ENCODE measurements at places on chromosomes 5 and 9. TPM values are rescaled to one million over a fixed set of nuclear protein-coding genes. Genes with fewer than 3 reads are reported as not detected.

OTP gene
- not detected for polyA plus RNA-seq

DNA sequence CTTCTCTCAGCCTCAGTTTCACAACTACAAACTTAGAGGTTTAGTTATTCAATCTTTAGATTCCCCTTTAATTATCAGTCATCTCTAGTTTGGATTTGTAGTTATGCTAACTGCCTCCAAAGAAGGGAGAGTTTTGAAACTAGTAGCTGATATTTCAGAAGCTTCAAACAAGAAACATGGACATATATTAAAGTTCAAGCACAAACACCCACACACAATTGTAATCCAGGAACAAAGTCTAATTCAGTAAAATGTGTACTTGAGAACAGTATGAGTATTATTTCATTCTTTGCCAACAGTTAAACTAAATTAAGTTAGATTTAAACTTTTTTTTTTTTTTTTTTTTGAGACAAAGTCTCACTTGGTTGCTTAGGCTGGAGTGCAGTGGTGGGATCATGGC, 71.2 kb upstream of the ABCA1 start:
- DNase-seq = no peak

DNA sequence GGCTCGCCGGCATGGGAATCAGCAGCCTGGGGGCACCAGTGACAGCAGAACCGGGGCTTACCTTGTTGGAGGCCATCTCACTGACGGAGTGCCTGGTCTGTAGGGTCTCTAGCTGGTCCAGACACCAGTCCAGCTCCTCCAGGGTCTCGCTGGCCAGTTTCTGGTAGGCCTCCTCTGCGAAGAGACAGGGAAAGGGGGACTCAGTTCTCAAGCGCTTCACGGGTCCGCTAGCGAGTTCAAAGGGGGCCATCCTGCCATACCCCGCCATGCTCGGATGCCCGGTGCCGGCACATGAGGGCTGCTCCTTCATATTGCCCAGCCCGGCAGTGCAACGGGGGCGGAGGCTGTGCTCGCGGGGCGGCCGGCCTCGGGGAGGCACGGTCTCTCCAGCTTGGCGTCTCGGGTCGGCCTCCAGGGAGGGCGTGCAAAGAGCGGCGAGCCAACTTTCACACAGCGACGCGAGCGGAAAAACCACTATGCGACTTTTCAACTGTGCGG, 456.0 kb downstream of the RAB3C start:
- DNase-seq = no peak

FAM81B gene
- 3.8 TPM for polyA plus RNA-seq

- no peak for DNase-seq
These were observed 1359.1 kb upstream of the CDH9 start for GRCh38 chr5:28397502-28397941.

- no peak for DNase-seq
These were observed 75.4 kb downstream of the MARCHF3 start for GRCh38 chr5:126954981-126955380.

DNA sequence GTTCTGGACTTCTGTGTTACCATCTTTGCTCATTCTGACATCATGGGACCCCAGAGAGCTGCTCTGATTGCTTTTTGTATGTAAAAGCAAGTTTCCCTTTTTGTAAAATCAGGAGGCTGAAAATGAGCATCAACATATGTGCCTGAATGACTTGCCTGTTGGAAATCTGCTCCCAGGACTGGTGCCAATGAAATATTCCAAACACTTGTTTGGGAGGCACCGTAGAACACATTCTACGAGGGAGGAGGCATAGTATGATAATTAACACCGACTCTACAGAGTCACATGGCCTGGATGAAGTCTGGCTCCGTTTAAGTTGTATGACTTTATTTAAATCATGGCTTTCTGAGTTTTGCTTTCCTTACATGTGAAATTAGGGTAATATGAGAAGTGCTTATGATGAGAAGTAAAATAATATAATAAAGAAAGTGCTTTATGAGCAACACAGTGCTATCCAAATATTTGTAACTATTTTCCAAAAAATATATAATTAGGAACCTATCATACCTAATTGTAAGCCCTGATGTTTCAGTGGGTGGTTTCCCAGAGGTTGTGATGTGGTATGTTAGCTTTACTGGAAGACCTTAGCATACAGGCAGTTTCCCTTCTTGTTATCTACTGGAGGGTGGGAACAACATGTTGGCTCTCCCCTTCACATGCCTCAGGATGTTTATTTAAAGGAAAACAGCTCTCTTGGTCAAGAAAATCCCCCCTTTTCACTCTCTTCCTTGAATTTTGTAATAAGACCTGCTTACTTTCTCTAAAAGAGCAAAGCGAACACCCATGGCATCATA, 238.1 kb downstream of the FBXL7 start:
- DNase-seq = no peak

DNA sequence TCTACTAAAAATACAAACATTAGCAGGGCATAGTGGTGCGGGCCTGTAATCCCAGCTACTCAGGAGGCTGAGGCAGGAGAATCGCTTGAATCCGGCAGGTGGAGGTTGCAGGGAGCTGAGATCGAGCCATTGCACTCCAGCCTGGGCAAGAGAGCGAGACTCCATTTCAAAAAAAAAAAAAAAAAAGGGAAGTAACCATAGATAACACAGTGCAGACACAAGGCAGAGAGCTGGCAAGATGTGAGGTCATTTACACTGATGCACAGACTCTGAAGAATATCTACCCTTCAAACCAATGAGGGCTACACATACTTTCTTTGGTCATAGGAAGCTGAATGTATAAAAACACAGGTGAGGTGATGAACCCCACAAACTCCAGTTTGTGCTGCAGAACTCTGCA, 131.9 kb downstream of the DCP2 start:
- DNase-seq = no peak

DNA sequence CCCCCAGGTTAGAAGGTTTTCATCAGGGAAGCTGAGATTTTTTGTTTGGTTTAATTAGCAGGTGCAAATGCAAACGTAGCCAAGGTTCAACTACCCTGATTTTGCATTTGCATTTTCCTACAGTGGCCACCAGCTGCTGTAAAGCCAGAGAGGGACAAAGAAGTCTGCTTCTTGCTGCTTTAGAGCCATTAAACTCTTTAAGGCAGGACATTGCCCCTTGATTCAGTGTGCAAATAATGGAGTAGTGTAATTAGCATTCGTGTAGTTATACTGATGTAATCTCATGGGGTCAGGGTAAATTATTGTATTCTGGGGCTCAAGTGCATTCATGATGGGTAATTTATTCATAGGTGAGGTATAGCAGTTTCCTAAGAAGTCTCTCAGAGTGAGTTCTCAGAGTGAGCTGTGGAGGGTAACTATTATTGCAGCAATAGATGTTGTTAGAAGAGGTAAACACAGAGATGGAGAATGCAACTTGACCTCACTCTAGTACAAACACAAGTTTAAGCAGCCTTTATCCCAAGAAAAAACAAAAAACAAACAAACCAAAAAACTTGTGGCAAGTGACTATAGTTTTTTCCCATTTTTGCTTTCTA, 526.5 kb downstream of the KIF4B start:
- DNase-seq = no peak

CAMK2A gene
- polyA plus RNA-seq = 96.2 TPM

ACOT12 gene
- polyA plus RNA-seq = 0.22 TPM

GRCh38 chr9:2966565-2967300, 122.8 kb upstream of the PUM3 start:
- peak; percentile 53 for DNase-seq

DNA sequence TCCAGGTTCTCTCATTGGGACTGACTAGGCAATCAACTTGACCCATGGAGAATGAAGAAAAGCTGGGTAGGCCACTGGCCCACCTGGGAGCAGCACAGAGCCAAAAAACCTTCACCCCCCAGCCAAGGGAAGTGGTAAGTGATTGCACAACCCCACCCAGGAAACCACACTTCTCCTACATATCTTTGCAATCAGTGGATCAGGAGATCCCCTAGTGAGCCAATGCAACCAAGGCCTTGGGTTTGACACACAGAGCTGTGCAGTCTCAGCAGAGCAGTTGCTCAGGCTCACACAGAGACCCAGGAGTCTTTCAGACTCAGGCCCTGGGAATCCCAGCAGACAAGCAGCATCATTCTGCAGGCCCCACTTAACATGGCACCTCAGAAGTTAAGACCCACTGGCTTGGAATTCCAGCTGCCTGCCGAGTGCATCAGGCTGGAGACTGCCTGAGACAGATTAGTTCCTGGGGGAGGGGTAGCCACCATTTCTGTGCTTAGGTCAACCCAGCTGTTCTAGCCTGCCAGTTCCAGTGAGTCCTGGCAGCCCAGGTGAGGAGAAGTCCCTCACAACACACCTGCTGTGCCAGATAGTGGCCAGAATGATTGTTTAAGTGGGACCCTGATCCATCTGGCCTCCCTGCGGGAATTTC, 136.4 kb downstream of the SAXO1 start:
- DNase-seq = no peak

DNA sequence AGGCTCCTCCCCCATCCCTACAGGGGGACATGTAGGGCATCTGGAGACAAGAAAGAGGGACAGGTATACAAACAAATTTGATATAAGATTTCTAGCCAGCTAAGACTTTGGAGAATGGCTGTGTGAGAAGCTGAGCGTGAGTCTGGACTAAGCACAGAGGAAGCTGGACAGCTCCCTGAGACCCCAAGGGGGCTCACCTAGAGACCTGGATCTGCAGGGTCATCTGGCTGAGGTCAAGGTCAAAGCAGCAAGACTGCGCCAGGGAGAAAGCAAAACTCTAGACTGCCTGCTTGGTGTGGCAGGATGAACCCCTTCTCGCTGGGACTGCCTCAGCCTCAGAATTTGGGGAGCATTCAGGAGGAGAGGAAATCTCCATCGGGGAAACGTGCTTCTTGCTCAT, 8.0 kb upstream of the GSN start:
- DNase-seq = no peak

- DNase-seq = no peak
These were observed 129.3 kb upstream of the IER5L start for GRCh38 chr9:129307227-129307970.

STK32A gene
- polyA plus RNA-seq = 0.27 TPM

GRCh38 chr9:98712987-98713386, 4.3 kb upstream of the GABBR2 start:
- no peak for DNase-seq

DNA sequence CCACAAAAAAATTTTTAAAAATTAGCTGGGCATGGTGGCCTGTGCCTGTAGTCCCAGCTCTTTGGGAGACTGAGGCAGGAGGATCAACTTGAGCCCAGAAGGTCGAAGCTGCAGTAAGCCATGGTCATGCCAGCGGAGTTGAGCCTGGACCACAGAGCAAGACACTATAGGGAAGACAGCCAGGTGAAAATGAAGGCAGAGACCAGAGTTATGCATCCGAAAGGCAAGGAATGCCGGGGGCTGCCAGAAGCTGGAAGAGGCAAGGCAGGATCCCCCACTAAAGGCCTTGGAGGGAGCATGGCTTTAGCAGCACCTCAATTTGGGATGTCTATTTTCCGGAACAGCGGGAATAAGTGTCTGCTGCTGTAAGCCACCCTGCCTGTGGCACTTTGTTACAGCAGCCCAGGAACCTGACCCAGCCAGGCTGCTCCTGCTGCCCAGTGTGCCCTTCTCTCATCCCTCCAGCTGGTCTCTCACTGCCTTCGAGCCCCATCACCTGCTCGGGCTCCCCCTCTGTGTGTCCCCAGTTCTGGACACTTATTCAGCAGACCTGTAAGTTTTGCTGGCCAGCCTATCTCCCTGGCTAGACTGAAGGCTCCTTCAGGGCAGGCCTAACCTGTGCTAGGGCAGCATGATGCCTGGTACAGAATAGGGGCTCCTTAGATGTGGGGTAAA, 16.8 kb upstream of the JADE2 start:
- no peak for DNase-seq

ADAMTS2 gene
- 33.0 TPM for polyA plus RNA-seq

Data from forelimb muscle (tissue), 1 donor.